Neural progenitor cell (in vitro differentiated cells): ENCODE measurements at places on chromosomes 11 and 22. TPM values are rescaled to one million over a fixed set of nuclear protein-coding genes. Genes with fewer than 3 reads are reported as not detected.

DNA sequence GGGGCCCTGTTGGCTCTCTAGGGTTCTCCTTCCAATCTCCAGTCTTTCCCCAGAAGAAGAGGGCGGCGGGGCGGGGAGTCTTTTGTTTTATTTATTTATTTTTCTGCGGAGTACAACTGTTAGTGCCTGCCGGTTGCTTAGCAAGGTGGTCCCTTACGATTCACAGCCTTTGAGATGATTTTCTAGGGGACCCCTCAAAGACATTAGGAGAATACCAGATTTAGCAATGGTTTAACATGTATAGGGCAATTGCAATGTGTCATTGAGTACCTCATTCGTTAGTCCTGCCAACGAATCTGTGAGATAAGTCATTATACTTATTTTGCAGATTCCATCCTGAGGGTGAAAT is 307 bp upstream of the MRPL16 start:
- no peaks in the 10 kb centered on the region for H3K36me3 ChIP-seq
- no peaks in the 10 kb centered on the region for H3K27me3 ChIP-seq
- H3K4me3 ChIP-seq: peak overlapping the region; percentile 66

GRCh38 chr11:69475866-69476471 is 5.5 kb upstream of the LINC01488 start:
- no peak overlapping the region for H3K4me3 ChIP-seq
- no peak overlapping the region for H3K27ac ChIP-seq

DNA sequence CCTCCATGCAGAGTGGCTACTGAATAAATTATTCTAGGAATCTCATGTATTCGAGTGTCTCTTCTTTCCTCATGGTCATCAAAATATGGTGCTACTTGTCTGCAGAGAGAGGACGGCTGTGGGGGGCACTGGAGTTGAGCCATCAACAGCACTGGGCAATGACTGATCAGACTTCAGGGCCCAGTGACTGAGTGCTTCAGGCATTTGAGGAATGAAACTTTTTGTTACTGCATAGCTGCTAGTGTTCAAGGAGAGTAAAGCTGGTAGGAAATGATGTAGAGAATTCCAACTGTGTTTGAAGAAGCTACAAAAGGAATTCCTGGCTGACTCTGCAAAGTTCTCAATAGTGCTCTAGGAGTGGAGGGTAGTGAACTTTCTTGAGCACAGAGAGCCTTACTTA is 277.7 kb downstream of the CADM1 start:
- H3K27me3 ChIP-seq: no peaks in the 10 kb centered on the region
- H3K36me3 ChIP-seq: peaks cover 3% of the 10 kb centered on the region
- no peak overlapping the region for H3K4me3 ChIP-seq
- peak; percentile 66 for DNase-seq
- peak overlapping the region; percentile 53 for H3K27ac ChIP-seq
- H3K4me1 ChIP-seq: peaks cover 59% of the 10 kb centered on the region

DNA sequence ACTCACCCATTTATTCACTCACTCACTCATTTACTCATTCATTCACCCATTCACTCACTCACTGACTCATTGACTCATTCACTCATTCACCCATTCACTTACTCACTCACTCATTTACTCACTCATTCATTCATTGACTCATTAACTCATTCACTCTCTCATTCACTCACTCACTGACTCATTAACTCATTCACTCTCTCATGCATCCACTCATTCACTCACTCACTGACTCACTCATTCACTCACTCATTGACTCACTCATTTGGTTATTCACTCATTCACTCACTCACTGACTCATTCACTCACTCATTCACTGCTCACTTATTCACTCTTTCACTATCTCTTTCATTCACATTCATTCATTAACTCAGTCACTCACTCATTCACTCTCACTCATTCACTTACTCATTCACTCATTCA is 2.5 kb upstream of the MUC5AC start:
- no peaks in the 10 kb centered on the region for H3K4me1 ChIP-seq
- H3K27me3 ChIP-seq: no peaks in the 10 kb centered on the region
- H3K36me3 ChIP-seq: no peaks in the 10 kb centered on the region
- no peak for DNase-seq
- no peak overlapping the region for H3K27ac ChIP-seq

DNA sequence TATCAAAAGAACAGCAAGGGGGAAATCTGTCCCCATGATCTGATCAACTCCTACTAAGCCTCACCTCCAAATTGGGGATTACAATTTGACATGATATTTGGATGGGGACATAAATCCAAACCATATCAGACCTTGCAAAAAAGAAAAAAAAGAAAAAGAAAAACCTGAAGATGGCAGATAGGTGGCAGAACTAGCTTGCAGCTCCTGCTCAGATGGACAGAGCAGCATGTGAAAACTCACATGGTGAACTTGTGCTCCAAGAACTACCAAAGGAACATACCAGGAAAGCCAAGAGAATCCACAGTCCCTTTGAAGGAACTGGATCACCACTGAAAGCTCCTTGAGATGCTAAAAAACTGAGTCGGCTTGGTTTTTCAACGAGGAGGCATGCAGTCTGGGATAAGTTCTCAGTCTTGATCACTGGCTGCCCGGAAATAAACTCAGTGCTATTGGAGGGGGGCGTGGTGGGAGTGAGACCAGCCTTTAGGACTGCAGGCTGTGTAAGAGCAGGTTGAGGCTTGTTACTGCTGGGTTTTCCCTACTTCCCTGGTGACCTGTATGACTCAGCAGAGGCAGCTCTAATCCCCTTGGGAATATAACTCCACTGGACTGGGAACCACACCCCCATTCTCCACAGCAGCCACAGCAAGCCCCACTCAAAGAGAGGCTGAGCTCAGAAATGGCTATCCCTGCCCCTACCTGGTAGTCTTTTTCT is 358.3 kb upstream of the ARHGAP42 start:
- peak; percentile 11 for DNase-seq
- no peaks in the 10 kb centered on the region for H3K36me3 ChIP-seq
- H3K4me3 ChIP-seq: no peak overlapping the region
- H3K27ac ChIP-seq: no peak overlapping the region

GRCh38 chr11:15907806-15908205 is 448.5 kb downstream of the SOX6 start:
- H3K36me3 ChIP-seq: no peaks in the 10 kb centered on the region
- no peak overlapping the region for H3K27ac ChIP-seq

The TREH gene
- not detected in 2 replicates for total RNA-seq

The HEPN1 gene
- total RNA-seq: not detected in 2 replicates
